ENCODE measurements at places on chromosomes 1 and 21. TPM values are rescaled to one million over a fixed set of nuclear protein-coding genes. Genes with fewer than 3 reads are reported as not detected.

Gene CD55
- 36.6 TPM for total RNA-seq

Gene SLC19A1
- total RNA-seq: 5.8 TPM

Gene AKR7A3
- total RNA-seq: 1.6 TPM

Gene SLC25A34
- 0.66 TPM for total RNA-seq

Gene OPTC
- total RNA-seq: not detected

Gene TSPAN1
- 1.5 TPM for total RNA-seq

Gene C1orf21
- 91.7 TPM for total RNA-seq

Gene TEDDM1
- total RNA-seq: not detected

GRCh38 chr1:56433056-56433577, 146.2 kb downstream of the PLPP3 start:
- H3K4me1 ChIP-seq: peaks cover 39% of the 10 kb centered on the region
- no peaks in the 10 kb centered on the region for H3K36me3 ChIP-seq
- H3K4me3 ChIP-seq: no peak overlapping the region
- no peak overlapping the region for H3K27ac ChIP-seq
- no peaks in the 10 kb centered on the region for H3K27me3 ChIP-seq

DNA sequence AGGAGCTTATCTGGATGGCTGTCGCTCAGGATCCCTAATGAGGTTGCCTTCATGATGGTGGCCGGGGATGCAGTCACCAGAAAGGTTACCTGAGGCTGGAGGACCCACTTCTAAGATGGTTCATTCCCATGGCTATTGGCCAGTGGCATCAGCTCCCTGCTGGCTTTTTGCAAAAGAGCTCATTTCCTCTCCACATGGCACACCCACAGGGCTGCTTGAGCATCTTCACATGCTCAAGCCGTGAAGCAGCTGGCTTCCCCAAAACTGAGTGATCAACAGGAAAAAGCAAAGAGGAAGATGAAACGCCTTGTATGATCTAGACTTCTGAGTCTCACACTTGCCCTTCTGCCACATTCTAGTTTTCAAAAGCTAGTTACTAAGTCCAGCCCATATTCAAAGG, 124.6 kb upstream of the CXADR start:
- H3K36me3 ChIP-seq: no peaks in the 10 kb centered on the region
- peaks cover 2% of the 10 kb centered on the region for H3K27me3 ChIP-seq
- no peak for DNase-seq
- H3K27ac ChIP-seq: no peak overlapping the region

DNA sequence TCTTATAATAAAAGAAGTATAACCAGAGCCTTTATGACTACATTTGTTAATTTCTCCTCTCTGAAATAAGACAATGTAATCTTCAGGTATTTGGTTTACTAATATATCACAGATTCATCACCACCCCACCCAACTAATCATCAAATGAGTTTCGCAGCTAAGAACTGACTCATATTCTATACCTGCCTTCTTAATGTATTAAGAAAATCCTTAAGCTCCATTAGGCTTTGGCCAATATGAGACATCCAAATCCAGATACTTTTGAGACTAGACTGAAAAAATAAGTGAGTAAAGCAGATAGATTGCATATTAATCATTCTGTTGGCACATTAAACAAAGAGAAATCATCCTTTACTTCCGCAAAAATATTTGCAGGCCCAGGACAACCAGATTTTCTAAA, 18.7 kb upstream of the FMO2 start:
- no peak overlapping the region for H3K4me3 ChIP-seq
- no peaks in the 10 kb centered on the region for H3K36me3 ChIP-seq
- H3K4me1 ChIP-seq: peaks cover under 1% of the 10 kb centered on the region
- no peak overlapping the region for H3K27ac ChIP-seq
- H3K27me3 ChIP-seq: no peaks in the 10 kb centered on the region

DNA sequence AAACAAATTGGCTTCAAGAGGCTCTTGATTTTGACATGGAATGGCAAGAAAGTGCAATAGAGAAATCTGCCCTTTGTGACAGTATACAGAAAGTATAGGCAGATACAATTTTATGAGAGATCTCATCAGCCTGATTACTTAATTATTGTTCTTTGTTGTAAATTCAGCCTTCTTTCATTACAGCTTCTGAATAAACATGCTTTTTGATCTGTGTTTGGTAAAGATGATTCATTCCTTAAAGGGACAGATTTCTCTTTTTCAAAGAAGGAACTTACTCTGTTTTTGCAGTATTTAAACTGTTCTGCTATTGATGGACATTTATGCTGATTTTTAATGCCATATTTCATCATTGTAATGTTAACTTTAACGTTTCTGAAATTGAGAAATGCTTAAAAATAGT, 13.7 kb upstream of the MPC2 start:
- H3K4me1 ChIP-seq: peaks cover 34% of the 10 kb centered on the region
- H3K36me3 ChIP-seq: peaks cover 8% of the 10 kb centered on the region
- no peaks in the 10 kb centered on the region for H3K27me3 ChIP-seq
- H3K4me3 ChIP-seq: no peak overlapping the region
- no peak overlapping the region for H3K27ac ChIP-seq

DNA sequence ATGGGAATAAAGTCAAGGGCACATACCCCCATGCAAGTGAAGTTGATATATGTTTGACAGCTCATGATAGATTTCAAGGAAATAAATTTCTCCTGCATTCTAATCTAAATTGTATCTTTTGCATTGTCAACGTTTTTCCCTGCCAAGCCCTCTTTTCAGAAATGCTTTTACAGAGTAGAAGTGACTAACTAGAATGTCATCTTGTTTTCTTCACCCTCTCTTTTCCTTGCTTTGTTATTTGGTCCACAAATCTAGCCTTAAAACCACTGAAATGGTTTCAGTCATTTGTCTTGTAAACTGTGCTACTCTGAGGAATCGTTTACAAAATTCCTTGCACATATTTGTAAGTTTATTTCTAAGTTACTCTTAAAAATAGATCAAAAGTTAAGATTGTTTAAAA, 600.8 kb upstream of the CXADR start:
- no peak overlapping the region for H3K4me3 ChIP-seq
- no peaks in the 10 kb centered on the region for H3K36me3 ChIP-seq
- peaks cover 28% of the 10 kb centered on the region for H3K4me1 ChIP-seq
- H3K27ac ChIP-seq: no peak overlapping the region

DNA sequence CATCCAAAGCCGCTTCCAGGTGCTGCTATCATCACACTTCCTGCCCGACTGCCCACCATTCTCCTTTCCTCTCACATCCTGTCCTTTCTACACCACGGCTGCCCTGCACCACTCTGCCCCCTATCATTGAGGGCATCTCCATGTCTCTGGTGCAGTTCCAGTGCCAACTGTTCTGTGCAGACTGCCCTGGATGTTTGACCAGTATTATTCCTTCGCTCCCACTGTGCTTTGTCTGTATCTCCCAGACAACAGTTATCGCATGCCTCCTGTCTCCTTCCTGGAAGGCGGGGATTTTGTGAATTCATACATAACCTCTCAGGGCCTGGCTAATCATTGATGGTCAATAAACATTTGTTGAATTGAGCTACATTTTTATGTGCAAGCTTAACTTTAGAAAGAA, 63.6 kb upstream of the GNG12 start:
- H3K4me3 ChIP-seq: no peak overlapping the region
- no peaks in the 10 kb centered on the region for H3K4me1 ChIP-seq
- no peaks in the 10 kb centered on the region for H3K27me3 ChIP-seq
- DNase-seq: no peak

DNA sequence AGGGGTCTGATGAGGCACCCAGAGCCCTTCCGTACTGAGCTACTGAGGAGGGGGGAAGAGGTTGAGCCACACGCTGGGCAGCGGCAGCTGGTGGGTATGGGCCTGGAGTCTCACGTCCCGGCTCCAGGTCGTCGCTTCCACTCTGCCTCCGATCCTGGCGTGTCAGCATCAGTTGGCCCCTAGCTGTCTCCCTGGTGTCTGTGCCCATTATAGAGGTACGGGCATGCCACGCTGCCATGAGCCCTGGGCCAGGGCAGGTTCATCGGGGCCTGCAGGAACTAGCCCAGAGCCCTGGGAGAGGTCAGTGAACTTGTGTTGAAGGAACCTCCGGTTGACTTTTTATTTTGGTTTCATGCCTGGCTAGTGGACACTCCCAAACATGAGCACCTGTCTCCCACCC, 18.2 kb downstream of the COQ8A start:
- H3K27ac ChIP-seq: no peak overlapping the region
- H3K27me3 ChIP-seq: no peaks in the 10 kb centered on the region
- peaks cover 20% of the 10 kb centered on the region for H3K36me3 ChIP-seq
- no peak overlapping the region for H3K4me3 ChIP-seq

- no peak overlapping the region for H3K4me3 ChIP-seq
- DNase-seq: no peak
- peak overlapping the region; percentile 91 for H3K27ac ChIP-seq
Measured at GRCh38 chr1:203677771-203678170, 51.1 kb downstream of the ATP2B4 start.

DNA sequence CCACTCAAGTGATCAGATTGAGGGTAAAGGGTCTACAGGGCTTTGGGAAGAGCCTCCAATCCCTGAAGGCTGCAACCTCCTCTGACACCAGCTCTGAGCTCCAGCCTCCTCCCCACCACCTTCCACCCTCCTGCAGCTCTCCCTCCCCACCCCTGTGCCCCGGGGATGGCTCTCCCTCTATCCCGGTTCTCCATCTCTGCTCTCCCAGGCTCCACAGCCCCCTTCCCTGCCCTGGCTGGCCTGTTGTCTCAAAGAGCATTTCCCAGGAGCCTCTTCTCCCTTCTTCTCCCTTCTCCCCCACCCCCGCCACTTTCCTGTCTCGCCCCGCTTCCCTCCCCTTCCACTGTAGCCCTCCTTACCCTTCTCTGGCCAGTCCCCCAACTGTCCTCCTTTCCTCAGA, 1.1 kb downstream of the PLEKHA6 start:
- no peaks in the 10 kb centered on the region for H3K36me3 ChIP-seq
- H3K27ac ChIP-seq: peak overlapping the region; percentile 18
- peaks cover 28% of the 10 kb centered on the region for H3K4me1 ChIP-seq
- no peak for DNase-seq

- H3K27ac ChIP-seq: no peak overlapping the region
- no peak for DNase-seq
- no peak overlapping the region for H3K4me3 ChIP-seq
- no peaks in the 10 kb centered on the region for H3K36me3 ChIP-seq
Measured at GRCh38 chr1:12075195-12076114, 12.4 kb downstream of the TNFRSF8 start.

DNA sequence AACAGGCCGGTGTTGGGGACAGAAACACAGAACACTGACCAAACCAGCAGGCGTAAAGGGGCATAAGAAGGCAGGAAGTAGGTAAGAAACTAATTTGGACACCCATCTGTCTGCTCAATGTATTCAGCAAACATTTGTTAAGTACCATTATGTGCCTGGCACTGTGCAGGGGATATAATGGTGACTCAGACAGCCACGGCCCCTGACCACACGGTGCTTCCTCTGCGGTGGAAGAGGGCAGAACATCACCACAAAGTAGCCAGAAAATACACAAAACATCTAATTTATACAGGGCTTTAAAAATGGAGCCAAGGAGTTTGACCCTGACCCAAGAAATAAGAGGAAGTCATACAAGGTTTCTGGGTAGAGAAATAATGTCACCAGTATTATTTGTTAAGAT, 12.9 kb downstream of the DNAJC11 start:
- H3K4me3 ChIP-seq: no peak overlapping the region
- no peak for DNase-seq
- H3K4me1 ChIP-seq: peaks cover 5% of the 10 kb centered on the region

DNA sequence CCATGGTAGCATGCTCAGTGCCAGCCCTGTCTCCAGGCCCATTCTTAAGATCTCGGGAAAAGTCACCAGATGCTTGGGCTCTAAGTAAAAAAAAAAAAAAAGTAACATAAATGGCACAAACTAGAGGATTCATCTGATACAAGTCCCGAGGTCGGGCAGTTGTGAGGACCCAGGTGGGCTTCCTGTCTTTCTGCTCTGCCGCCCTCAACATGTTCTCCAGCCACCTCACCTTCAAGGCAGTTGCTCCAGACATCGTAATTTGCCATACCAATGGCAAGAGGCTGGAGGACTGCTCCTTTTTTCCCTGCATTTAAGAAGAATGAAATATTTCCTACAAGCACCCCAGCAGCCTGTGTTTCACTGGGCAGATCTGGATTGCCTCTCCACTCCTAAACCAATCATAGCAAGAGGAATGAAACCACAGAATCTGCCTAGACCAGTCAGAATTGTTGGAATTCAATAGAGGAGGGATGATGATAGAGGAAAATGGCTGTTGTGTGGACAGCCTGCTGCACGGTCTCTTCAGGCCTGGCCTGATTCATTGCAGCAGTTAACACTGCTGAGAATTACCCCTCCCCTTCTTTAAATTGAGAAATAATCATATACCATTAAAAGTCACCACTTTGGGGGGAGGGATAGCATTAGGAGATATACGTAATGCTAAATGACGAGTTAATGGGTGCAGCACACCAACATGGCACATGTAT, 5.4 kb downstream of the HMGN2 start:
- peaks cover 15% of the 10 kb centered on the region for H3K4me1 ChIP-seq
- no peaks in the 10 kb centered on the region for H3K27me3 ChIP-seq
- peaks cover 25% of the 10 kb centered on the region for H3K36me3 ChIP-seq
- H3K4me3 ChIP-seq: no peak overlapping the region
- no peak for DNase-seq

- H3K27ac ChIP-seq: no peak overlapping the region
- no peaks in the 10 kb centered on the region for H3K36me3 ChIP-seq
- DNase-seq: no peak
- no peaks in the 10 kb centered on the region for H3K27me3 ChIP-seq
Measured at GRCh38 chr1:214292322-214292721, 11.4 kb downstream of the SMYD2 start.

GRCh38 chr1:4253935-4254334, 353.9 kb upstream of the C1orf174 start:
- H3K36me3 ChIP-seq: no peaks in the 10 kb centered on the region
- H3K4me3 ChIP-seq: no peak overlapping the region
- H3K27ac ChIP-seq: no peak overlapping the region
- peak; percentile 39 for DNase-seq
- no peaks in the 10 kb centered on the region for H3K27me3 ChIP-seq
- H3K4me1 ChIP-seq: no peaks in the 10 kb centered on the region

DNA sequence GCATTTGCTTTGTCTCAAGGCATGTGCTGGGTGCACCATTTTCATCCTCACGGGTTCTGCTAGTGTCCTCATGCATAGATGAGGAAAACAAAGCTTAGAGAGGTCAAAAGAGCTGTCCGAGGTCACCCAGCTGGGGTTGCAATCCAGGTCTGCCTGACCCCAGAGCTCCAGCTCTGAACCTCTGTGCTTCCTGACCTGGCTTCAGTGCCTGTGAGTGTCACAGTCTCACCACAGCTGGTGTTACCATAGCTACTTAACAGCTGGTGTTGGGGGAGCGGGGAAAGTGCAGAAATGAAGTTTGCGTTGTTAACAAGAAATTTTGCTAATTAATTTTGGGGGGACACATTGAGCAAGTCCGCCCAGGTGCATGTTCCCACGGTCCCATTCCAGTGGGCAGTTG, 328.5 kb downstream of the KIF26B start:
- DNase-seq: no peak
- H3K4me1 ChIP-seq: peaks cover 13% of the 10 kb centered on the region
- no peak overlapping the region for H3K27ac ChIP-seq
- no peaks in the 10 kb centered on the region for H3K36me3 ChIP-seq

- no peaks in the 10 kb centered on the region for H3K36me3 ChIP-seq
- peaks cover 5% of the 10 kb centered on the region for H3K4me1 ChIP-seq
- no peak for DNase-seq
- no peaks in the 10 kb centered on the region for H3K27me3 ChIP-seq
Measured at GRCh38 chr1:99735852-99736251, 30.6 kb downstream of the FRRS1 start.

Data from esophagus muscularis mucosa (tissue), 4 donors.